ENCODE measurements at places on chromosomes 5 and 9. TPM values are rescaled to one million over a fixed set of nuclear protein-coding genes. Genes with fewer than 3 reads are reported as not detected.

GRCh38 chr5:180304431-180305375, 12.8 kb upstream of the MAPK9 start:
- no peak overlapping the region for H3K27ac ChIP-seq
- H3K4me3 ChIP-seq: no peak overlapping the region
- no peak for DNase-seq
- H3K4me1 ChIP-seq: no peaks in the 10 kb centered on the region
- H3K36me3 ChIP-seq: no peaks in the 10 kb centered on the region

Gene KIF4B
- total RNA-seq: 0.30 TPM

GRCh38 chr9:136645903-136646754, 16.6 kb upstream of the EGFL7 start:
- DNase-seq: no peak
- H3K4me1 ChIP-seq: no peaks in the 10 kb centered on the region
- H3K27ac ChIP-seq: no peak overlapping the region
- no peaks in the 10 kb centered on the region for H3K27me3 ChIP-seq

Gene GPR151
- not detected for total RNA-seq

Gene HARS2
- 18.3 TPM for total RNA-seq

GRCh38 chr5:66595756-66596635, at the start of gene MAST4:
TSS of gene MAST4 (plus strand) at chr5:66596393. CDS start at chr5:66596656, 263 bp downstream.
- H3K4me3 ChIP-seq: peak within 1 kb of the TSS; percentile 78
- DNase-seq: peak; percentile 94
- H3K36me3 ChIP-seq: no peaks in the 10 kb centered on the region
- peaks cover 15% of the 10 kb centered on the region for H3K4me1 ChIP-seq
- H3K27me3 ChIP-seq: no peaks in the 10 kb centered on the region
- no peak within 1 kb of the TSS for H3K27ac ChIP-seq

DNA sequence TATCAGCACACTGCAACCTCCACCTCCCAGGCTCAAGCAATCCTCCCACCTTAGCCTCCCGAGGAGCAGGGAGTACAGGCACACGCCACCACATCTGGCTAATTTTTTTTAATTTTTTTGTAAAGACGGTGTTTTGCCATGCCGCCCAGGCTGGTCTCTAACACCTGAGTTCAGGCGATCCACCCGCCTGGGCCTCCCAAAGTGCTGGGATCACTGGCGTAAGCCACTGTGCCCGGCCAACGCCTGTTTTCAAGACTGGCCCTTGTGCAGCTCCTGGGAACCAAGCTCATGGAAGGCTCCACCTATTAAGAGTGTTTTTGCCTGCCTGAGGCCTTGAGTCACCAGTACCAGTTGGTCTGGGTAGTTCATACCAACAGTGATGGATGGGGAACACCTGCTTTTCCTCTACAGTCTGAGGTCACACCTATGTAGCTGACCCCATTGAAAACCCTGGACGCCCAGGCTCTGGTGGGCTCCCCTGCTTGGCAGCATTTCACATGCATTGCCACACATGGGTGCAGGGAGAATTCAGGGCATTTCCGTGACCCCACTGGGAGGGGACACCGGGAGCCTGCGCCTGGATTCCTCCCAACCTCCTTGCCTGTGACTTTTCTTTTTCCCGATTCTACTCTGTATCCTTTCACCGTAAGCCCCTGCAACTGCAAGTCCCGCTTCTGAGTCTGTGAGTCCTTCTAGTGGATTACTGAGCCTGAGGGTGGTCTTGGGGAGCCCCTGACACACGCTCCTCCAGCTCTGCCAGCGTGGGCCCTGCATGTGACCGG, 63.5 kb downstream of the ZNF354C start:
- no peak overlapping the region for H3K27ac ChIP-seq
- no peak overlapping the region for H3K4me3 ChIP-seq
- no peaks in the 10 kb centered on the region for H3K36me3 ChIP-seq
- no peaks in the 10 kb centered on the region for H3K27me3 ChIP-seq
- DNase-seq: no peak

Gene TAF11L5
- total RNA-seq: not detected

DNA sequence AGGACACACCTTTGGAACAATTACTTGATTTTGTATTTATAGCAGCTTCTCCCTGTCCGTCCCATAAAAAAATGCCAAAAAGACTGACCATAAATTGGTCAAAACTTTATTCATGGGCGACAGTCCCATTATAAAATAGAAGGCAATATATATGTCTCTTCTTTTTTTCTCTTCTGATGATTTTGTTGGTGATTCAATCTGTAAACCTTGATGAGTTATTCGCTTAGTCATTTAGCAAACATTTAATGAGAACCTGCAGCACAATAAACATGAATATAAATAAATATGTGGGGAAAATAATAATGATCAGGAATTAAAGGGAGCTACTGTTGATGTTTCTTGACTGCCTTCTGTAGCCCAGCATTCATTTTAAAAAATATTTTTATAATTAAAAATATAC, 356.4 kb upstream of the ACTBL2 start:
- no peak overlapping the region for H3K27ac ChIP-seq
- no peak overlapping the region for H3K4me3 ChIP-seq
- no peaks in the 10 kb centered on the region for H3K27me3 ChIP-seq
- DNase-seq: no peak
- H3K36me3 ChIP-seq: no peaks in the 10 kb centered on the region

DNA sequence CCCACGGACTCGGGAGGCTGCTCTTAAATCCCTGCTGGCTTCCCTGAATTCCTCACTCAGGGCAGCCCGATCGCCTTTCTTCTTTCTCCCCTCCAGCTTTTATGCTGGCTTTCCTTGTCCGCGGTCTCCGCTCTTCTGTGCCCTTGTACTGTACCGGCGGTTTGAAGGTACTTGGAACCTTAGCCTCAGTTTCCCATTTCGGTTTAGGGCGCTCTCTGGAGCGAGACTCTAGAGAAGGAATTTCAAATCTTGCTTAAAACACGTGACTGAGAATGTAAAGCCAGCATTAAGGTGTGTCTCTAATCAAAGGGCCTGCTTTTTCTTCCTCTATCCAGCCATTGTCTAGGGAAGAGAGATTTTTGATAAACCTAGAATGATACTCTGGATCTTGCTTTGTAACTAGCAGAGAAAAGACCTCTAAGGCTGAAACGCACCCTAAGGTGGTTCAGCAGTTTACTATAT, 650 bp downstream of the GPR107 start:
- no peak for DNase-seq
- peak overlapping the region; percentile 35 for H3K27ac ChIP-seq

DNA sequence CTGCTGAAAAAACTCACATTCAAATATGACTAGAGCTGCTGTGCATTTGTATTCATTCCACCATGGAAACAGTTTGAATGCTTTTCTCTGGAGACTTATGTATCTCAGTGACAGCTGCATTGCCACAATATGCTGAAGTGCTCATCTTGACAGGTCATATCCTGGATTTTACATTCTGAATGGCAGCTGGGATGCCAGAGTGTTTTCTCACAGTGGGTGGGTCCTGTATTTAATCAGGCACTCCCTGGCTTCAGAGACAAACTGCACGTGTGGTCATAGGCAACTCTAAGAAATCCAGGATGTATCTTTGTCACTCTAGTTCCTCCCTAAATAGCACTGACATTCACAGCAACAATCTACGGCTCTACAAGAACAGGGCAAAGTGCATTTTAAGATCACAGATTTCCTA, 75.6 kb downstream of the ST8SIA4 start:
- DNase-seq: peak; percentile 92
- H3K36me3 ChIP-seq: no peaks in the 10 kb centered on the region
- peak overlapping the region; percentile 45 for H3K4me3 ChIP-seq
- H3K27me3 ChIP-seq: no peaks in the 10 kb centered on the region
- peak overlapping the region; percentile 94 for H3K27ac ChIP-seq

Gene SLC24A2
- total RNA-seq: not detected

- no peaks in the 10 kb centered on the region for H3K36me3 ChIP-seq
- no peak overlapping the region for H3K27ac ChIP-seq
- no peak for DNase-seq
- no peak overlapping the region for H3K4me3 ChIP-seq
- no peaks in the 10 kb centered on the region for H3K27me3 ChIP-seq
- H3K4me1 ChIP-seq: no peaks in the 10 kb centered on the region
Observed at GRCh38 chr9:21715408-21715807, 87.0 kb upstream of the MTAP start.

Gene PCA3
- 0.19 TPM for total RNA-seq

GRCh38 chr5:56269216-56269927, 36.2 kb upstream of the ANKRD55 start:
- DNase-seq: peak; percentile 74
- H3K36me3 ChIP-seq: no peaks in the 10 kb centered on the region

GRCh38 chr5:1386274-1386717, 41.4 kb upstream of the CLPTM1L start:
- peaks cover 18% of the 10 kb centered on the region for H3K4me1 ChIP-seq
- no peak overlapping the region for H3K27ac ChIP-seq
- no peaks in the 10 kb centered on the region for H3K27me3 ChIP-seq
- peak; percentile 77 for DNase-seq
- H3K36me3 ChIP-seq: no peaks in the 10 kb centered on the region

Gene PAPPA
- 0.30 TPM for total RNA-seq

Gene USP20
- total RNA-seq: 11.7 TPM

DNA sequence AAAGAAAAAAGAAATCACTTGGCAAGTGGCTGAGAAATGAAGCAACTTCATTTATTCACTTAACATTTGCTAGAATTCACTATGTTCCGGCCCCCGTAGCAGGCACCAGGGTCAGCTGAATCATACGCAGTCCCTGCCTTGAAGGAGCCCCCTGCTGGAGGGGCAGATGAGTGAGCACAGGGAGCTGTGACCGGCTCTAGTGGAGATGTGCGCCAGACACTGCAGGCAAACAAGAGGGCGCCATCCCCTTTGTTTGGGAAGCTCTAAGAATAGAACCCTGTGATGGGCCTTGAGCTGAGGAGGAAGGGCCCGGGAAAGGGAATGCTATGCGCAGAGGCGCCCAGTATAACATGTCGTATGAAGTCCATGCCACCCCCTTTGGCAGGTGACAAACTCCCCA, 20.2 kb upstream of the RPL26L1 start:
- DNase-seq: peak; percentile 54
- H3K27ac ChIP-seq: no peak overlapping the region
- H3K27me3 ChIP-seq: no peaks in the 10 kb centered on the region

Gene PGM5
- total RNA-seq: 0.11 TPM

Gene LCP2
- total RNA-seq: 0.22 TPM
